Left lobe of liver (tissue), 2 donors: ENCODE measurements at places on chromosomes 4 and X.

DNA sequence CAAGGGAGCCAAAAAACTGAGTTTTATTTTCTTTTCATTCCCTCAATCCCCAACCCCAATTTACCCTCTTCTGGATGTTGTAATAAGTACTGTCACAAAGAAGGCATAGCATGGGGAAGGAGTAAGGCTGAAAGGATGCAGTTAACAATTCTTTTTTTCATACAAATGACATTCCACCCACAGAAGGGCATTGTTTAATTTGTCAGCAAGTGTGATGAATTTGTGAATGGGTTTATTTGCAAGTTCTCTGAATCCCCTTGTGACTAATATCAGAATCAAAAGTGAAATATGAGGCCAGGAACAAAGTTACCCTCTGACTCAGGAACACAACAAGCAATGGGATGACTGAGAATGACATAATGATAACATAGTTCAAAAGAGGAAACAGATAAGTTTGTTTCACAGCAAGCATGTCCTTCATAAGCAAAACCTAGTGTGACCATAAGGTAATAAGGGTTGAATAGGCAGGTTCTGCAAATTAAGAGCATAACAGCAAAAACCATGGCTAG, 2.1 kb downstream of the GEMIN8 start:
- no peak for DNase-seq

DNA sequence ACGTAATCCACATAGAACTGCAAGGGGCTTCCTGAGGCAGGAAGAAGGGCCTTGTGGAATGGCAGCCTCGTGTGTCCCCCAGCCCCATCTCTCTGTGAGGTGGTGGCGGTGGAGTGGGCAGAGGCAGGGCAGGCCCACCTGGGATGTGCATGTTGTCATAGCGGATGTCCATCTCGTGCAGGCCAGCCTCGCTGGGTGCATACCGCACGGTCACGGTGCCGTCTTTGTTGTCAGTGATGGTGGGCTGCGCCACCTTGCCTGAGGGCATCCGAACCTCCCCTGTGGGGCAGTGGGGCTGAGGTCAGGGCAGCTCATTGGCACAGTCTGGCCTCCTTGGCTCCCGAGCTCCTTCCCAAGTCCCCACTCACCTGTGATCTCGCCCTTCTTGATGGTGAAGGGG, 20.4 kb downstream of the FLNA start:
- DNase-seq: no peak

- no peak for DNase-seq
Measured at GRCh38 chr4:76997077-76997476, 47.5 kb downstream of the SEPTIN11 start.

- DNase-seq: no peak
Measured at GRCh38 chr4:118954246-118954645, 65.6 kb downstream of the SYNPO2 start.

DNA sequence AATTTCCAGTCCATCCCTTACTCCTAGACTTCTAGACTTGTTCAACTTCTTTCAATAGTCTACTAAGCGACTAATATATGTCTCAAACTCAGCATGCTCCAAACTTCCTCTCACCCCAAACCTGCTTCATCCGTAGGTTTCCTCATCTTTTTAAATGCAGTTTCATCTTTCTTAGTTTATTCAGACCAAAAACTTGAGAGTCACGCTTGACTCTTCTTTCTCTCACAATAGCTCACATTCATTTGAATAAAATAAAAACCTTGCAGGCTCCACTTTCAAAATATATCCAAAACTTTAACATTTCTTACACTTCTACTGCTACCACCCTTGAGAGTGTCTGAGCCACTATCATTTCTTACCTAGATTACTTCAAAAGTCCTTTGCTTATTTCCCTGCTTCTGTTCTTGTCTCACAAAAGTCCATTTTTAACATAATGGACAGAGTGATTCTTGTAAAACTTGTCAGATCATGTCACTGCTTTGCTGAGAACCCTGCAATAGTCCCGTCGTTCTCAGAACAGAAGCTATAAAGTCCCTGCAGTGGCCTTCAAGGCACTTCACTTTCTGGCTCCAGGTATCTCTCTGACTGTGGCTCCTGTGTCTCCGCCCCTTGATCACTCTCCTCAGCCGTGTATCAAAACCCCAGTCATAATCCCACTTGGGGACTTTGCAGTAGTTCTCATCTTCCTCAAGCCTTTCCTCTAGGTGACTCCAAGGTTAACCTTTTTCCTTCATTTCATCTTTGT, 167.6 kb downstream of the ARHGAP24 start:
- no peak for DNase-seq

- no peak for DNase-seq
Measured at GRCh38 chr4:122739174-122739573, 6.7 kb downstream of the BBS12 start.

- DNase-seq: no peak
Measured at GRCh38 chr4:17276776-17277175, 235.1 kb downstream of the QDPR start.
